ENCODE measurements at places on chromosomes 1 and 21. TPM values are rescaled to one million over a fixed set of nuclear protein-coding genes. Genes with fewer than 3 reads are reported as not detected.
A peak's percentile ranks its signal among the peaks of the same experiment; 100 is the strongest.

The MX2 gene
- total RNA-seq: 56.7 TPM

The CELA2A gene
- total RNA-seq: 0.72 TPM

DNA sequence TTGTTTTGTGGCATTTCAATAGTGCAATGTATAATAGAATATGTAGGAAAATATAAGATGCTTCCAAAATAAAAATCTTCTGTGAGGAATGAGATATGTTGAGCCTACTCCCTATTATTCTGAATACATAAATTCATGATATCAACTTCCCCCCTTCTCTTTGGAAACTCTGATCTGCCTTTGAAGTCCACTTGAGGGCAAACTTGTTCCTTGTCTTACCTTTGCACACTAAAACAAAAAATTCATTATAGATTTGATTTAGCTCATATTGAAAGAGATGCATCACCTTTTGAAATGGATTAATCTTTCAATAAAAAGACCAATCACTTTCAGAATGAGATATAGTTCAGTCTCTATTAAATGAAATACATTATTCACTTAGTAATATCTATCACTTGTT is 580.7 kb upstream of the ADGRL4 start:
- DNase-seq: no peak

- DNase-seq: no peak
Observed at GRCh38 chr21:36694593-36695282, 4.2 kb upstream of the SIM2 start.

- DNase-seq: no peak
Observed at GRCh38 chr1:197305925-197306324, 37.9 kb downstream of the CRB1 start.

GRCh38 chr1:198904321-198904720 is 265.5 kb downstream of the PTPRC start:
- DNase-seq: no peak

The DEPDC1 gene
- 43.0 TPM for total RNA-seq

The C1orf210 gene
- total RNA-seq: not detected

GRCh38 chr1:13619909-13620308 is 36.3 kb downstream of the PDPN start:
- no peak for DNase-seq

- DNase-seq: peak; percentile 55
Observed at GRCh38 chr1:213050745-213051126, 305 bp upstream of the RPS6KC1 start.

The TNNI3K gene
- not detected for total RNA-seq

The KLHL20 gene
- total RNA-seq: 11.4 TPM

DNA sequence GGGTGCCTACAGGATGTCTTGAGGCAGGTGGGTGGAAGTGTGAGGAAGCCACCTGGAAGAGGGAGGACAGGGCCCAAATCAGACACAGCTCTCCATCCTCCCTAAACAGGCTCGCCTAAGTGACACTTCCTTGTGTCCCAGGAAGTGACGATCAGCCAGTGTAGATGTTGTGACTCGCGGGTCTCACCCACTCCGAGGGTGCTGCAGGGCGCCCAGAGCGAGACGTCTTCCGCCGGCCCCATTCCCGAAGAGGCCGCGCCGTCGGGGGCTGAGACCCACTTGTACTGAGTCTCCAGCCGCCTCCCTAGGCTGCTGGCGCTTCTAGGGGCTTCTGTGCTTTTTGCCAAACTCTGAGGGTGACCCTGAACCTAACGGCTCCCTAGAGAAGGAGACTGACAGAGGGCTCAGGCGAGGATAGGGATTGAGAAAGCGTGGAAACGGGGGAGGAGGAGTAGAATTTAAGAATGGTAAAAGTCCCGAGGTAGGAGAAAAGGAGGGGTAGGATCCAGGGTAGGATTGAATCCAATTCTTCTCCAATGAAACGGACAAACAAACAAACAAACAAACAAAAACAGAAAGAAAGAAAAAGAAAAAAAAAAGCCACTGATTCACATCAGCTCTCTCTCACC is 543 bp upstream of the MARK1 start:
- DNase-seq: no peak

The PCP4L1 gene
- not detected for total RNA-seq

GRCh38 chr1:53047737-53048736 is 14.0 kb upstream of the PODN start:
- no peak for DNase-seq

DNA sequence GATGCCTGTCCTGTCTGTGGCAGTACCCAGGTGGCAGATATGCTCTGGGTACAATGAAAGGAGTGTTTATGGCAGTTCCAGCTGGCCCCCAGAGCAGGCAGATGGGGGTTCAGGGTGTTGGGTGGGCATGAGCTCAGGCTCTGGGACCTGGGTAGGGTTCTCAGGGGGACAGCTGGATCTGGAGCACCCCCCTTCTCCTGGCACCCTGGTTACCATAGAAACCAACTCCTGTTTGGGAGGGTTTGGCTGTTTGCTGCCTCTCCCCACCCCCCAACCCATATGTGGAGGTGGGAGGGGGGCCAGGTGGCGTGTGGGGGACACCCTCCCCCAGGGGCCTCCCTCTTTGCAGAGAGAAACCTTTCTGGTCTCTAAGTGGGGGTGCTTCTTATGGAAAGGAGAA is 7.1 kb downstream of the FOXO6 start:
- no peak for DNase-seq

The INAVA gene
- total RNA-seq: 3.6 TPM

The AGO3 gene
- 39.4 TPM for total RNA-seq

The ZNF697 gene
- total RNA-seq: 7.1 TPM

DNA sequence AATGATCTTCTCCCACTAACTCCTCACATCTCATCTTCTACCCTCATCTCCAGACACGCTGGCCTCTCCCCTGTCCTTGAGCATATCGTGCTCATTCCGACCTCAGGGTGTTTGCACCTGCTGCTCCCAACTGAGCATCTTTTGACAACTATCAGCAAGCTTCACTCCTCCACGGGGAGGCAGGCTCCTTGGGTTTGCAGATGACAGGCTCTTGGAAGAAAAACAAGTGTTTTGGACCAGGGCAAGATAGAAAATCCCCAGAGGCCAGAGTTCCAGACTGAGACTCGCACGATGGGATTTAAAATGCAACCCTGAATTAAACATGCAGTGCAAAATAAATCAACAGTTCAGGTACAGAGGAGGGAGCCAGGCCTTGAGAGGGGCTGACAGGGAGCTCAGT is 246.7 kb downstream of the PTPRU start:
- no peak for DNase-seq

- DNase-seq: no peak
Observed at GRCh38 chr1:94806441-94806871, 13.7 kb upstream of the SLC44A3 start.

DNA sequence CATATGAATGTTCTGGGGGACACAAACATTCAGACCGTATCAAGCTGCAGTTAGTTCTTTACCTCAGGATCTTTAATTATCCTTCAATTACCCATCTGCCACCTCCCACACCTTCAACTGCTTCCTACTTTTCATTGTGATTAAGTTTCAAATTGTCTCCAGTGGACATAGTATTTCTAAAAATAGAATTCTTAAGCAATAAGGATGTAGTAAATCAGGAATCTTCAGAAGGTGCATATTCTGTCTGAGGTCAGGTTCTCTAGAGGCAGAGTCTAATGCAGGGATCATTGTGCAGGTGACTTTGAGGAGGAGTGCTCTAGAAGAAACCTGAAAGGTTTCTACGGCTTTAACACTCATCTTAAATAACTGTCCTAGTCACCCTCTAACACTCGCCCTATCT is 102.6 kb upstream of the PPP2R5A start:
- no peak for DNase-seq

The GJA4 gene
- not detected for total RNA-seq

The KCNJ10 gene
- total RNA-seq: 0.08 TPM

- DNase-seq: no peak
Observed at GRCh38 chr1:17569200-17570139, 30.0 kb downstream of the ARHGEF10L start.

DNA sequence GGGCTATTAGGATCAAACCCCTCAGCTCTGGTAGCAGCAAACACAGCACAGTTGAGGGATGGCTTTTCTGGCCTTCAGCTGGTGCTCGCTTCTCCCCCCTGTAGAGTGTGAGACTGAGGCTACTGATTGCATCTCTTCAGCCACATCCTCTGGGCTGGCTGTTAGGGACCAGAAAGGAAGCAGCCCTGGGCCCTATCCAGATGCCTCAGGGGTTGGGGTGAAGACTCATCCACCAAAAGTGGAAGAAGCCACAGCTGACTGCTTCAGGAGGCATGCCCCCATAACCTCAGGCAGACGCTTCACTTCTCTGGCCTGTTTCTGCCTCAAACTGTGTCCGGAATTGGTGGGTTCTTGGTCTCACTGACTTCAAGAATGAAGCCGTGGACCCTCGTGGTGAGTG is 6.2 kb upstream of the TMEM200B start:
- DNase-seq: no peak

The DENND2D gene
- 10.4 TPM for total RNA-seq

GRCh38 chr21:24153137-24153536 is 1454.1 kb downstream of the MRPL39 start:
- no peak for DNase-seq

- no peak for DNase-seq
Observed at GRCh38 chr1:7127322-7128075, 342.2 kb downstream of the CAMTA1 start.

- DNase-seq: no peak
Observed at GRCh38 chr1:91900562-91900961, 14.6 kb upstream of the TGFBR3 start.

DNA sequence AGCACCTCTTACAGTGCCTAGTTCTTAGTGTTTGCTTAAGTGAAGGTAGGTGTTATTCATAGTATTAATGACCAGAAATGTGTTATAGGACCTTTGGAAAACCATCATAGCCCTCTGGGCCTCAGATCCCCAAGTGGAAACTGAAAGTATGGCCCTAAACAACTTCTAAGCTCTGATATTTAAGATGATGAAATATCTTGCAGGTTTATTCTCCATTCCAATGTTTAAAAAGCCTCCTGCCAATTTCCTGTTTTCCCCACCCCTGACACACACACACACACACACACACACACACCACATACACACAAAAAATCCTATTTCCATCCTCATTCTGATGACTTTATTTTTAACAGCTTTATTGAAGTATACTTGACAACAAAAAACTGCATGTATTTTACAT is 108.2 kb downstream of the DIRAS3 start:
- no peak for DNase-seq

- no peak for DNase-seq
Observed at GRCh38 chr1:88973520-88974137, 18.8 kb downstream of the KYAT3 start.

GRCh38 chr1:166855558-166855957 is 16.3 kb downstream of the POGK start:
- no peak for DNase-seq

DNA sequence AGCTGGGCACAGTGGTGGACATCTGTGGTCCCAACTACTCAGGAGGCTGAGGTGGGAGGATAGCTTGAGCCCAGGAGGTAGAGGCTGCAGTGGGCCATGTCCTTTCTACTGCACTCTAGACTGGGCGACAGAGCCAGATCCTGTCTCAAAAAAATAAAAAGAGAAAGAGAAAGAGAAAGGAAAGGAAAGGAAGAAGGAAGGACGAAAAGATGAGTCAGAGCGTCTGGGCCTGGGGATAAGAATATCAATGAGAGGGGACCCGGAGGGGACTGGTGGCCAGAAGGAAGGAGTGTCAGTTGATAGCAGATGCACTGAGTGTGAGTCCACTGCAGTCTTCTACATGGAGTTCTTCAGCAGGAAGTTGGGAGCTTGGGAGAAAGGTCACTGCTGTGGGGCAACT is 75.6 kb downstream of the SYT6 start:
- no peak for DNase-seq

The RNF186 gene
- not detected for total RNA-seq

GRCh38 chr1:200642481-200642880 is 21.9 kb upstream of the KIF14 start:
- DNase-seq: no peak
